Effector memory CD8-positive, alpha-beta T cell (primary cell): ENCODE measurements at places on chromosomes 3 and 15.
A peak's percentile ranks its signal among the peaks of the same experiment; 100 is the strongest.

- no peak for DNase-seq
These were observed 5.4 kb downstream of the HACL1 start for GRCh38 chr3:15595955-15596354.

DNA sequence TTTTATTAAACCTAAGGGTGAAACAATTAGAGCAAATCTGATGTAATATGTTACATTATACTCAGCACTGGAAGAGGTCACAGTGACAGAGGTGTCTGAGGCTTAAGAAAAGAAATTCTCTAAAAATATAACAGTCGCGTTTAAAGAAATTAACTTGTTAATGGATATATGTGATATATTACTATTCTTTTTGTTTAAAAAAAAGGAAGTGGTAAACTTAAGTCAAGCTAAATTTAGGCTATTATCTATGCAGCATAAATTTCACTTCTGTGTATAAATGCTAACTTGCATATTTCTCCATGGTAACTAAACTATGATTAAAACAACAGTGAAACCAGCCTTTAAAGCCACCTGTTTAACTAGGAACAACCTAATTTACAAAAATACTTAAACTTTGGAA lies 191.3 kb downstream of the FOXP1 start:
- no peak for DNase-seq

- DNase-seq = no peak
These were observed 48.2 kb downstream of the FEM1B start for GRCh38 chr15:68325726-68326125.

DNA sequence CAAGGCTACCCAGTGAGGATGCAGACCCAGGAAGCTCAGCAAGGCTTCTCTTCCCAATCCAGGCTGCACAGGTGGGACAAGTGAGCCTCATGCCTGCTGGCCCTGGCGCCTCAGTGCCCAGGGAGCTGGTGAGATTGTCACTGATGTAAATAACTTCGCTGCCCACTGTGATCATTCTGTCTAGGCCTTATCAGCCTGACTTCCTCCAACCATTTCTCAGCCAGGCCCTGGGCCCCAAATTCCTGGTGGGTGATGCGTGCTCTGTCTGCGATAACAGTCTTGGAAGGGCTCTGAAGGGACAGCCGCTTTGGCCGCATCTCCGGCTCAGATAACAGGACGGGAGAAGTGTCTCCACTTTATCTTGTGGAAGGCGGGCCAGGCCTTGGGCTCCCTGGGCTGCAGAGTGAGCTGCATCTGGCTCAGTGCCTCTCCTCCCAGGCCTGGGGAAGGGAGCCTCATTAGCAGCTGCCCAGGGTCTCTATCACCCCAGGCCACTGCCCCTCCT lies 2.2 kb upstream of the FBLN2 start:
- DNase-seq = no peak

DNA sequence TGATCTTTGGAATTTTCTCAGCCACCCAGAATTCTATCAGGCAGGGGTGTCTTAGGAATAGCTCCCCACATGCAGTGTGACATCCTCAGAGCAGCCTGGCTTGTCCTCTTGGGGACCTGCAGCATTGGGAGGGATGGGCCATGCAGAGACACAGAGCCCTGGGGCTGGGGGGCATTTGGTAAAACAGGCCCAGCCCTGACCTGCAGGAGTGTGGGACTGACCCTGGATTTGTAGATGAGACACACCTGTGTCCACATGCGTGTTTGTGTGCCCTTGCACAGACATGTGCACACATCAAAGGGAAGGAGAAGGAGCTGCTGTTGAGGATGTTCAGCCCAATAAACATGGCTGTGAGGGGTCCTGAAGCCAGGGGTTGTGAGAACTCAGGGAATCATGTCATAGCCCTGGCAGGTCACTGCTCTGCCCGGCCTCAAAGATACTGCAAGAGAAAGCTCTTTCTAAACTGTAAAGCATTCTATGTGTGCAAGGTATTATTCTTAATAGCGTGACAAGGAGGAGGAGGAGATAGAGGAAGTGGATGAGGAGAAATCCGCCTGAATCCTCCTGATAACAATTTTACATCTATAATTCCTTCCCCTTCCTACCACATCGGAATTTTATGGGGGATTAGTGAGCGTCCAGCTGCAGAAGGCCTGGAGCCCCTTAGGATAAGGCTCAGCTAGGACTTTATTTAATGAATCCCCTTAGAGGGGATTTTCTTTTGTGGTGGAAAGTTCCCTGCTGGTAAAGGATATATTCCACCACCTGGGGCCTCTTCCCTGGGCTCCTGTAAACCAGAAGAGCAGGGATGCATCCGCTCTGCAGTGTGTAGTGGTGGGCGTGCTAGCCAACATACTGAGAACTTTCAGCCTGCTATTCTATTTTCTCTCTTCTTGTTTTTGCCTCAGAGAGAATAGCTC lies 245.5 kb downstream of the EPHB1 start:
- no peak for DNase-seq

DNA sequence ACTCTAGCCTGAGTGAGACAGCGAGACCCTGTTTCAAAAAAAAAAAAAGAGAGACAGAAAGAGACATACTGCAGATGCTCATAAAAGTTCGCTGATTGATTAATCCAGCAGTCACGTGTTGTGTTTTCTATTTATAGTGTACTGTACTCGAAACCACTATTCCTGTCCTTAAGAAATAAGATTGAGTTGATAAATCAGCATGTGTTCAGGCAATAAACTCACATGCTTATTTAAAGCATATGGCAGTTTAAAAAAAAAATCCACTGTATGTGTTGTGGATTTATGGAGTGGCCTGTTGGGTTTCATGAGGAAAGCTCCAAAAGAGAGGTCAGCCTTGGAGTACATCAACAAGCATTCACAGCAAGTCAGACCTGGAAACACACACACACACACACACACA lies 17.7 kb downstream of the RPL22L1 start:
- no peak for DNase-seq

DNA sequence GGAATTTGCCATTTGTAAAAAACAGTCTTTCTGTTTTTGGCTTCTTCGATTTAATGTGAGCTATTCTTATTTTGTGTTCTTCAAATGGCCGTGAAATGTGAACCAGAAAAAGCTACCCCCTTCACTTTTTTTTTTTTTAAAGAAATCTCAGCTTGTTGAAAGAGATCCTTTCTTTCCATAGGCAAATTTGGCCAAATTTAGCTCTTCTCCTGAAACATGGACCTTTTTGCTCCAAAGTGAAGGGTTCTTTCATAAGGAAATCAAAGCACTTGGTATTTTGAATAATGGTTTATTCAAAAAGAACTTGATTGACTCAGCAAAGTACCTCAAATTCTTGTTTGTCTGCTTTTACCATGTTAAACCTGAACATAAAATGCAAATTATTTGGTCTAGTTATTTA lies 10.1 kb downstream of the RCN2 start:
- DNase-seq = no peak

DNA sequence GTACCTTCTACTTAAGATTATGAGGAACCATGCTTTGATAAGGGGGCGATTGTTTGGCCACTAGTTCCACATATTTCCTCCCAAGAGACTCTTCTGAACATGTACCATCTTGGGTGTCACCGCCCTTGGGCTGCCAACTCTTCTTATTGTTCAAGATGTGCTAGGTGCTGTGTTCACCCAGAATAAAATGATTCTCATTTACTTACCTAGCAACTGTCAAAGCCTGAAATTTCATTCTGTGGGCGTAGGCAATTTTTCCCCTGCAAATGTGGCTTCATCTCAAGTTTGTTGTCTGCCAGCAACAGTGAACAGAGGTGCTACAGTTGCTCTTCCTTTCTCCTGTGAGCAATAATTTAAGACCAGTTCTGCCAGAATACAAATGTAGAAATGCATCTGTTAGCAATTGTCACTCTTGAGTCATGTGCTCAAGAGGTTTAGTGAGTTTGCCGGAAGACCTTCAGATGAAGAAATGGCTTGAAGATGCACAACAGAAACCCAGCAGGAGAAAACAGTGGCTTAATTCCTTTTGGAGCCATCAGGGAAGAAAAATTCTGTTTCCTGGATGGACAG lies 41.3 kb upstream of the RARB start:
- no peak for DNase-seq

- no peak for DNase-seq
These were observed 214.1 kb downstream of the TNIK start for GRCh38 chr3:171245796-171246765.

DNA sequence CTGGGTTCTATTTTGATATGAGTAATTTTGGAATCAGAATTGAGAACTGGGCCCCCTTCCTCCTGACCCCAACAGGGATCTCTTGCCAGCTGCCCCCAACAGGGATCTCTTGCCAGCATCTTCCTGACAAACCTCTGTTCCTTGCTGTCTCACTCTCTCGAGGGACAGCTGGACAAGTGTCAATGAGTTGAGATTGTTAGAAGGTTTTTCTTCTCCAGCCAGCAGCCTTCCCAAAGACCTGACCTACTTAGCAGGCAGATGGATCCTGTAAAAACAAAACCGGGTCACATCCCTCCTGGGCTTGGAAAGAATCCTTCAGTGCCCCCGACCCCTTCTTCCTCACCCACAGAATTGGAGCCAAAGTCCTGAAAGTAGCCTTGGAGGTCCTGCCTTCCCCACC lies 21.6 kb downstream of the LIMD1 start:
- no peak for DNase-seq

GRCh38 chr15:40995656-40996055 lies 42.4 kb downstream of the CHAC1 start:
- no peak for DNase-seq

- DNase-seq = peak; percentile 32
These were observed 31.8 kb upstream of the MYZAP start for GRCh38 chr15:57559875-57560274.

DNA sequence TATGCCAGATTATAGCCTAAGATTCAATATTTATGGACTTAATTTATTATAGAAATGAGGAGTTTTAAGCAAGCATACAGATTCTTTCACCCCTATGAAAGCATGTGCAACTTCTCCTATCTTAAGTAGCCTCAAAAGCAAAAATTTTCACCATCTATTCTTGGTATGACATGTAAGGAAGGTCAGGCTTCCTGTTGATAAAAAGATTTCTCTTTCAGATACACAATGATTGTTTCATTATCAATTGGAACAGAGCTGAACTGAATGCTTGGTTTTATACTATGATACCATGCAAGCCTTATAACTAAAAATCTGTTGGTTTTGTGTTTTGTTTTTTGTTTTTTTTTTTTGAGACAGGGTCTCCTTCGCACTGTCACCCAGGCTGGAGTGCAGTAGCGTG lies 3.9 kb downstream of the GRK7 start:
- DNase-seq = no peak

- no peak for DNase-seq
These were observed 133.7 kb upstream of the C2CD4B start for GRCh38 chr15:62298811-62299210.

DNA sequence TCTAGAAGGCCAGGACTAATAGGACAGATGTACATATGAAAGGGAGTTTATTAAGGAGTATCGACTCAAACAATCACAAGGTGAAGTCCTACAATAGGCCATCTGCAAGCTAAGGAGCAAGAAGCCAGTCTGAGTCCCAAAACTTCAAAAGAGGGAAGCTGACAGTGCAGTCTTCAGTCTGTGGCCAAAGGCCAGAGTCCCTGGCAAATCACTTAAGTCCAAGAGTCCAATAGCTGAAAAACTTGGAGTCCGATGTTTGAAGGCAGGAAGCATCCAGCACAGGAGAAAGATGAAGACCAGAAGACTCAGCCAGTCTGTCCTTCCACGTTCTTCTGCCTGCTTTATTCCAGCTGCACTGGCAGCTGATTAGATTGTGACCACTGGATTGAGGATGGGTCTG lies 11.1 kb upstream of the CELF6 start:
- no peak for DNase-seq

DNA sequence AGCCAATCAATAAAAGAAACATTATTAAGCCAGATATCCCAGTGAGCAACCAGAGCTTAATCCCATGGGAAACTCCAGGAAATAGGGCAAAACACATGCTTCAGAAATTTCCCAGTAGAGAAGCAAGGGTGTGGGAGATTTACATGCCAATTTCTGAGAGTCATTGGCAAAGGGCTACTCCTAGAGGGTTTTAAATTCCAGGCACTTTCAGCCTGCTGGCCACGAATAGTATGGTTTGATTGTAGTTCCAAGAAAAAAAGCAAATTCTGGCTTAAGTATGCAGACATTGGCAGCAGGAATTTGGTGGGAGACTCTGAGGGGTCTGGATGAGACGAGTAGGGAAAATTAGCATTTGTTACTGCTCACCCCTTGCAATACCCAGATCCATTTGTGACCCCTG lies 402.1 kb upstream of the SUCLG2 start:
- DNase-seq = no peak

- no peak for DNase-seq
These were observed 1.7 kb downstream of the VPS39 start for GRCh38 chr15:42206406-42206805.

DNA sequence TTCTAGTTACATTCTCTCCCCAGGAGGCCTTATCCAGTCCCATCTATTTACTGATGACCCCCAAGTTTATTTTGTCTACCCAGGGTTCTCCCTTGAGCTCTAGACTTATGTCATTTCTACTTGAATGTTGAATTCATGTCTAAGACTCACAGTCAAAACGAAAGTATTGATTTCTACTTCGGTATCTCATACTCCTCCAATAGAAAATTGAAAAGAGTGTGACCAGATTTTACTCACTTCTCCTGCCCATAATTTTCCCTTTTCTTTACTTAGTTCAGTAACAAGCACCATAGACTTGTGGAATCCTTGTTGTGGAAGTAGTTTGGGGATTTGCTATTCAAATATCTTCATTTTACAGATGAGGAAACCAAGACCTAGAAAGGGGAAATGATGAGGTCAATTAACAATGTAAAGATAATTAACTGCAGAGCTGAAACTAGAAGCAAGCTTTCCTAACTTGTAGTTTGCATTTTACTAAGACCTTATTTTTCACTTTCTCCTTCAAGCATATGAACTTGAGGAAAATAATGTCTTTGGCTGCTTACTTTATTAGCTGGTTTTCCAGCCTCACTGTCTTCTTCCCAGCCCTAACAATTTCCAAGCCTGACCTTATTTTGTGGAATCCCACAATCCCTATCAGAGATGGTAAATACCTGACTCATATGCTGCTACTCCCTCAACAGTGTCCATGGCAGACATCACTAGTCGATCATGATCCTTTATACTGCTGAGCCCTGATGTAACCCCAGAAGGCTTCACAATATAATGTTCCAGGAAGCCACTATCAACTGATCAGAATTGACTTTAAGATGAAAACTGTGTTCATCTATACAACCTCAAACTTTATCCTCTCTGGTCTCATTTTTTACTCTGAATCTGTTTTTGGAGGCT lies 123.9 kb upstream of the AGBL1 start:
- no peak for DNase-seq

- DNase-seq = no peak
These were observed 6.0 kb downstream of the PHLDB2 start for GRCh38 chr3:111864821-111865656.

GRCh38 chr3:184481984-184482671 lies 79.5 kb upstream of the EPHB3 start:
- no peak for DNase-seq

- no peak for DNase-seq
These were observed 186.2 kb upstream of the RASGRP1 start for GRCh38 chr15:38750786-38751185.
